Renal pelvis (tissue), 12 donors: ENCODE measurements at places on chromosomes 12 and 14.

DNA sequence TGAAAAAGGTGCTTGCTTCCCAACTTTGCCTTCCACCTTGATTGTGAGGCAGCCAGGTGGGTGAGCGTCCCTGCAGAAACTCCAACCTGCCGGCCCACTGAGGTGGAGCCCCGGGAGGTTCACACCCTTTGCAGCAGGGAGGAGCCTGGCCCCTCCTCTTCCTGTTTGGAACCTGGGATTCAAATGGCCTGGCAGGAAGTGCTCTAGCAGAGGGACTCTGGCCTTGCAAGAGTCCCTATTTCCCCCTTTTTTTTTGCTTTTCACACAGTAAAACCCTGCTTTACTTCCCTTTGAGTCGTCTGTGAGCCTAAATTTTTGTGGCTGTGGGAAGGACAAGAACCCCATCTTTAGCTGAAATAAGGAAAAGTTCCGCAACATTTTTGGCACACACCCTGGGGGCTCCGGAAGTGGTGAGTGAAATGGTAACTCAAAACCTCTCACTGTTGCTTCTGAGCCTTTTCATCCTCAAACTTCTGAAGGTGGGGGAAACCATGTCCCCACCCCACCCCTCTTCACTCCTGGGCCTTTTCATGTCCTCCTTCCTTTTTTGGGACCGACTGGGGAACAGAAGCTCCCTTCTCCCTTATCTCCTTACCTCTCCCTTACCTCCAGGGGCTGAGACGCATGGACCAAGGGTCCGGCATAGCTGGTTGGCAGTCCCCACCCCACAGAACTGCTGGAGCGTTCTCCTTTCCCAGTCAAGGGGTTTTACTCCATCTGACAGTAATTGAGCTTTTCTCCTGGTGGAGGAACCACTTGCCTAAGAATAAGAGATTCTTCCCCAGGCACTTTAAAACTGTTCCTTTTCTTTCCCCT is 102.0 kb downstream of the KCNMB4 start:
- DNase-seq, result no peak

GRCh38 chr14:96086032-96086431 is 46.9 kb downstream of the C14orf132 start:
- DNase-seq, result no peak

- DNase-seq, result no peak
Measured at GRCh38 chr12:12018454-12018853, 52.3 kb upstream of the BCL2L14 start.

DNA sequence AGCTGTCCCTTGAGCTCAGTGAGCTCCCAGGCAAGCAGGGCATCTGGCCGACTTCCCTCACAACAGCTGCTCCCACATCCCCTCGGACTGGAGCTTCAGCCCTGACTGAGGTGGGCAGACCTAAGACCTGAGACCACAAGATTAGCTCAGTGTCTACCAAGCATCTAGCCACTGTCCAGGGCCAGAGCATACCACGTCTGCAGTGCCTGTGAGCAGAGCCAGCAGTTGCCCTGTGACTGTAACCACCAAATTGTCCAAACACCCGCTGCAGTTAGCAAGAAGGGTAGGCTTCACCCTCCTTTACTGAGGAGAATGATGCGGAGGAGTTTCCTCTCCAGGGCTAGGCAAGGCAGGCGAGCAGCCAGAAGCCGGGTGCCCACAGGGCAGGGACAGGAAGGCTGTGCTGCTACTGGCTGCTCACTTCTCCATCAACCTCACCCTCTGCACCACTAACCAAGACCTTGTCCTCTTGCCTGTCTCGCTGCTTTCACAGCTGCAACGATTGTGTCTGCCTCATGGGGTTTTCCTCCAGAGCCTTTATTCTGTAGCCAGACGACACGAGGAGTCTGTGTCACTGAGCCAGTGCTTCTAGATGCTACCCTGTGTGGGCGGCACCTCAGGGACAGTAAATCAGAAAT is 53.9 kb downstream of the ANAPC7 start:
- no peak for DNase-seq

DNA sequence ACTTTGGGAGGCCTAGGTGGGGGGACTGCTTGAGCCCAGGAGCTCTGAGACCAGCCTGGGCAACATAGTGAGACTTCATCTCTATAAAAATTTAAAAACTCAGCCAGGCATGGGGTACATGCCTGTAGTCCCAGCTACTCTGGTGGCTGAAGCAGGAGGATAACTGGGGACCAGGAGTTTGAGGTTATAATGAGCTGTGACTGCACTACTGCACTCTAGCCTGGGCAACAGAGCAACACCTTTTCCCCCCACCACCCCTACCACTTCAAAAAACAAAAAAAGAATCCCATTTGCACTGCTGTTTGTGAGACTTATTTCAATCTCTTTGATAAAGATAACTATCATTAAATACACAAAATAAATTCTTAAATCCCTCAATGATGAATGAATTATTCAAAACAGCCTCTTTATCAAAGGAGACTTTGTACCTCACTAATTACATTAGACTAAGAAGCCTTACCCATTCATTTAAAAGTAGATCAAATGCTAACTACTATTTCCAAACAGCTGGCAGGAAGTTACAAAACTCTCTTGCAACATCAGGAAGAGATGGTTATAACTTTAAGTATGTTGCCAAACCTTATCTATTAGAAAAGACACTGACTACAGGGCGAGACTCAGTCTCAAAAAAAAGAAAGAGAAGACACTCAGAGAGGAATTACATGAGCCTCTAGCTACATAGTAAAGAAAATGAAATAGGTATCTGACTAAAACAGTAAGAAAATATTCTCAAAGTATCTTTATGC is 14.7 kb downstream of the BLTP3B start:
- no peak for DNase-seq

- no peak for DNase-seq
Measured at GRCh38 chr12:114018669-114019068, 52.5 kb upstream of the RBM19 start.

DNA sequence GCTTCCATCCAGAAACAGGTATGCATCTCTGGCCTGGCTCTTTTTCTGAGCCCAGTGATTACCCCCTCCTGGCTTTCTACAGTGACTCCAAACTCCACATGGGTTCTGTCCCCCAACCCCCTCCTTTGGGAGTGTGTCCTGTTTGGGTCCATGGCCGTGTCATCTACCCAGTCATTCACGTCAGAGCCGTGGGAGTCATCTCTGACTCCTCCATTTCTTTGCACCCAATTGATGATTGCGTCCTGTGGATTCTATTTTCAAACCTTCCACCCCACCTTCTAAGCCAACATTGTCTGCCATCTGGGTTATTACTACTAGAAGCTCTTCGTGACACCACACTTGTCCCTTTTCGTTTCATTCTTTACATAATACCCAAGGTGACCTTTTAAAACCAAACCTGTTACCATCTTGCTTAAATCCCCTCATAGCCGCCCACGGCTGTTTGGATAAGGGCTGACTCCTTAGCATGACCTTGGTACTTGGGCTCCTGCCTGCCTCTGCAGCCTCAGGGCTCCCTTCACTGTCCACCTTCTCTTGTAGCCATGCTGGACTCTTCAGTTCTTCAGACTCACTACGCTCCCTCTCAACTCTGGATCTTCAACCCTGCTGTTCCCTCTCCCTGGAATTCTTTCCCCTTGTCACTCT is 38.1 kb upstream of the NT5DC3 start:
- no peak for DNase-seq

GRCh38 chr14:99756796-99757195 is 36.4 kb upstream of the EML1 start:
- no peak for DNase-seq
